ENCODE measurements at places on chromosomes 1 and 21. TPM values are rescaled to one million over a fixed set of nuclear protein-coding genes. Genes with fewer than 3 reads are reported as not detected.

SYF2 gene
- 62.7 TPM for total RNA-seq

GRCh38 chr21:38221594-38221993 lies 35.2 kb upstream of the KCNJ15 start:
- no peak overlapping the region for H3K4me3 ChIP-seq
- H3K36me3 ChIP-seq: no peaks in the 10 kb centered on the region
- no peak overlapping the region for H3K27ac ChIP-seq
- no peak for DNase-seq
- no peaks in the 10 kb centered on the region for H3K27me3 ChIP-seq

GRCh38 chr1:60896701-60897363 lies 185.5 kb upstream of the NFIA start:
- no peaks in the 10 kb centered on the region for H3K27me3 ChIP-seq
- DNase-seq: no peak
- H3K4me3 ChIP-seq: no peak overlapping the region
- H3K27ac ChIP-seq: peak overlapping the region; percentile 11

DNA sequence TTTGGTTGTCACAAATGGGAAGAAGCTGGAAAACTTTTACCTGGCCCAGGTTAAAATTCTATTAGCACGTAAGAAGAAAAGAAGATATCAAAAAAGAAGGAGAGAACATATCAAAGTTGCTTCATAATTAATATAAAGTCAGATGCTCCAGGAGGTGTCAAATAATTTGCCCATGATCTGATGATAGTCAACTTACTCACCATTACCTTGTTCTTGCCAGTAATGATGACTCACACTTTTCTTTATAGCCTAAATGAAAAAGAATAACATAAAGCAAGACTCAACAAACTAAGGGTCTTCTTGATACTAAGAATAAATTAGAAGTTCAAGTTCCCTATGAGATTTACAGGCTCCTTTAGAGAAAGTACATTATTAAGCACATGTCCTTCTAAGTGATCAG lies 580.4 kb downstream of the TTLL7 start:
- H3K27ac ChIP-seq: no peak overlapping the region
- no peaks in the 10 kb centered on the region for H3K4me1 ChIP-seq
- no peaks in the 10 kb centered on the region for H3K36me3 ChIP-seq
- DNase-seq: no peak
- H3K27me3 ChIP-seq: no peaks in the 10 kb centered on the region

ERICH3 gene
- total RNA-seq: not detected

DNA sequence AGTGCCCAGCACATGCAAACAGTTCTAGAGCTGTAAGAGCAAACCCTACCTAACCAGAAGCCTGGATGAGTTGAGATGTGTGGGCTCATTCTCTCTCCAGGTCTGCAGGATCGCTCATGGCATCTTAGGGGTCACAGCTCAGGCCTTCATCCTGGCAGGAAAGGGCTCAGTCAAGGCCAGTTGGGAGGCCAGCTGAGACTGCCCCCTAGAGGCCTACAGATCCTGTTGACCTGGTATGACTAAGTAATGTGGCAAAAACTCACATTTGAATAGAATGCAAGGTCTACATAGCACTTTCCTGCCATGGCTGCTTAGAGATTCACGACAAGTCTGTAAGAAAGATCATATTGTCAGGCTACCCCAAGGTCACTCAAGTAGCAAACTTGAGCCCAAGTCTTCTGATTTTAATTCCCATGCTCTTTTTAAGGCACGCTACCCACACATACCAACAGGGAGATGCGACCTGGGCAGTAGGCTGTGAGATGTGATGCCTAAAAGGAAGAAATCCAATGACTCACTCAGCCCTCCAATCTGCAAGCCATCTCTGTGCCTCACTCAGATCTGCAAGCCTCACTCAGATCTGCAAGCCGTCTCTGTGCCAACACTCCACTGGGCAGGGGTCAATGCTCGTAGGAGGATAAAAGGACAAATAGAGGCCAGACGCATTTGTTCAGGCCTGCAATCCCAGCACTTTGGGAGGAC lies 5.1 kb upstream of the CAPN8 start:
- H3K4me1 ChIP-seq: peaks cover 5% of the 10 kb centered on the region
- no peaks in the 10 kb centered on the region for H3K36me3 ChIP-seq
- peak; percentile 25 for DNase-seq
- H3K27ac ChIP-seq: no peak overlapping the region
- no peaks in the 10 kb centered on the region for H3K27me3 ChIP-seq

DNA sequence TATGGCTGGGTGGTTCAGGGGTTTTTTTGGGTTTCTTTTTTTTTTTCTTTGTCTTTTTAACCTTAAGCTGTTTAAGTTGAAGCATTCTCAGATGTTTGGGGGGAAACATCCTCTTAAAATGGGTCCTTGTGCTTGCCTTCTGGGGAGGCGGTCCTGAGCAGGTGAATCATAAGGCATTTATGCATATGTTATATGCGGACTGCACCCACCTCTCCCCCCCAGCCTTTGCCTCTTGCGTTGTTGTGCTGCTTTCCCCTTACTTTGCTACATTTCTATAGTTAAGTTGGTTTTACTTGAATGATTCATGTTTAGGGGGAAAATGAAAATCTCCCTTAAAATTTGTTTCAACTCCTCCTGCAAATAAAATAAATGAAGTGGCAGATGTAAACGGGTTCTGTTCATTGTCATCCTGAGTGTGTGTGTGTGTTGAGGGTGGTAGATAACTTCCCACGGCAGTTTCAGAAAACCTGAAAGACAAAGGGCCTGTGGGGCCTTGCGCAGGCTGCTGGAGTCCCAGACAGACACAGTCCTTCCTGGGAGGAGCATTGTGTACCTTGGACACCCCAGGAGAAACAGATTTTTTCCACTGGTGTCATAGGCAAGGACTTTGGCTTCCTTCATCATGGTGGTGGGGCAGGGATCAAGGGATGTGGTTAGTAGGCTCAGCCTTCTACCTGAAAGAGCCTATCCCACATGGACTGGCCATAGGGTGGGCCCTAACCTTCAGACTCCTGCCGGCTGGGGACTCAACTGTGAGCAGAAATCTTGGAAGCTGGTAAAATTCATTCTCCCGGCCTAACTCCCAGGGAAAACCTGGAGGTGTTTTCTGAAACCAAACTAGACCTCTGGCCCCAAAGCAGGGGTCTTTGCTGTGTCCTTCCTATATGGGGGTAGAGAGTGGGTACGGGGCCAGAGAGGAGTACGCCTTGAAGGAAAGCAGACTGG lies 926 bp upstream of the SH3D21 start:
- H3K27me3 ChIP-seq: no peaks in the 10 kb centered on the region
- peak overlapping the region; percentile 78 for H3K4me3 ChIP-seq
- DNase-seq: no peak
- H3K27ac ChIP-seq: peak overlapping the region; percentile 75
- H3K36me3 ChIP-seq: peaks cover 45% of the 10 kb centered on the region

GRCh38 chr1:180020017-180020416 lies 65.4 kb downstream of the CEP350 start:
- no peak overlapping the region for H3K27ac ChIP-seq
- no peaks in the 10 kb centered on the region for H3K27me3 ChIP-seq
- no peaks in the 10 kb centered on the region for H3K4me1 ChIP-seq

OR2M3 gene
- not detected for total RNA-seq

IARS2 gene
- 64.7 TPM for total RNA-seq

GRCh38 chr1:17405898-17406759 lies 33.3 kb downstream of the RCC2 start:
- H3K36me3 ChIP-seq: no peaks in the 10 kb centered on the region
- no peak for DNase-seq
- H3K27ac ChIP-seq: no peak overlapping the region
- H3K27me3 ChIP-seq: no peaks in the 10 kb centered on the region
- peaks cover 3% of the 10 kb centered on the region for H3K4me1 ChIP-seq
- no peak overlapping the region for H3K4me3 ChIP-seq

GRCh38 chr1:161482610-161483009 lies 22.6 kb upstream of the FCGR2A start:
- H3K4me3 ChIP-seq: no peak overlapping the region
- H3K27me3 ChIP-seq: peaks cover 14% of the 10 kb centered on the region
- H3K36me3 ChIP-seq: no peaks in the 10 kb centered on the region
- DNase-seq: no peak

FCMR gene
- 5.7 TPM for total RNA-seq

All from gastrocnemius medialis (tissue), 4 donors.